Peyer's patch (tissue), 4 donors: ENCODE measurements at places on chromosomes 3 and 15. TPM values are rescaled to one million over a fixed set of nuclear protein-coding genes. Genes with fewer than 3 reads are reported as not detected.

DNA sequence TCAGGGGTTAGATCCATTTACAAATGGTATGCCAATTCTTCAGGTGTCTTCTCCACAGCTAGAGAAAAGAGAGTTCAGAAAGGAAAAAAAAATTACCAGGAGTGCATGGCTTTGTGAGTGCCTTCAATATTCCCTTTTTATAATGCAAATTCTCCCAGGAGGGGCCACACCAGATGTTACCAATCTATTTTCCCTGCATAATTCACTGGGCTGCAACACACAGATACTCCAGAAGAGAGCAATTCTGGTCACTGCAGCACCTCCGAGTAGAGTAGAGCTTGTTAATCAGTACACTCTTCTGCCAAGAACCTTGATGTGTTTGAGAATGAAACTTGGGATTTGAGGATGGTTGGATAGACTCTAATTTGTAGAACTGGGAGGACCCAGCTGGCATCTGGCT is 80.7 kb upstream of the SPRED1 start:
- H3K36me3 ChIP-seq = no peaks in the 10 kb centered on the region
- H3K4me3 ChIP-seq = no peak overlapping the region
- H3K27me3 ChIP-seq = no peaks in the 10 kb centered on the region
- H3K4me1 ChIP-seq = no peaks in the 10 kb centered on the region
- no peak overlapping the region for H3K27ac ChIP-seq

BCL2A1 gene
- not detected for total RNA-seq

TRPM1 gene
- total RNA-seq = not detected

- no peaks in the 10 kb centered on the region for H3K27me3 ChIP-seq
- DNase-seq = no peak
- H3K4me3 ChIP-seq = no peak overlapping the region
- no peaks in the 10 kb centered on the region for H3K36me3 ChIP-seq
Observed at GRCh38 chr3:60215946-60216345, 1035.3 kb downstream of the FHIT start.

- no peak overlapping the region for H3K4me3 ChIP-seq
- no peak for DNase-seq
- no peaks in the 10 kb centered on the region for H3K4me1 ChIP-seq
Observed at GRCh38 chr3:174232658-174233429, 626.3 kb upstream of the NAALADL2 start.

GRCh38 chr3:25547103-25547502 is 117.6 kb downstream of the TOP2B start:
- no peaks in the 10 kb centered on the region for H3K36me3 ChIP-seq
- no peak for DNase-seq
- H3K4me1 ChIP-seq = no peaks in the 10 kb centered on the region
- H3K4me3 ChIP-seq = no peak overlapping the region
- no peaks in the 10 kb centered on the region for H3K27me3 ChIP-seq

TRH gene
- not detected for total RNA-seq

SEMA6D gene
- total RNA-seq = 115 TPM

- H3K27ac ChIP-seq = no peak overlapping the region
- no peaks in the 10 kb centered on the region for H3K27me3 ChIP-seq
Observed at GRCh38 chr15:34584996-34585395, 1.5 kb upstream of the GOLGA8B start.

DNA sequence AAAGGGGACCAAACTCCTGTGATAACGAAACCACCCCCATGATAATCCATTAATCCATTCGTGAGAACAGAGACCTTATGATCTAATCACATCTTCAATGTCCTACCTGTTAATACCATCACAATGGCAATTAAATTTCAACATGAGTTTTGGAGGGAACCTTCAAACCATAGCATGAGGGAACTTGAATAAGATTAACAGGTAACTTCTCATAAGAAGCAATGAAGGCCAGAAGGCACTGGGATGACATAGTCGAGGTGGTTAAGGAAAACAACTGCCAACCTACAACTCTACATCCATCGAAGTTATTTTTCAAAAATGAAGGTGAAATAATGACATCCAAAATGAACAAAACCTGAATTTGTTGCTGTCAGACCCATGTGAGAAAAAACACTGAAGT is 478.9 kb downstream of the EDEM1 start:
- H3K4me3 ChIP-seq = no peak overlapping the region
- no peaks in the 10 kb centered on the region for H3K36me3 ChIP-seq
- no peaks in the 10 kb centered on the region for H3K4me1 ChIP-seq
- no peak for DNase-seq

- no peak for DNase-seq
- no peaks in the 10 kb centered on the region for H3K36me3 ChIP-seq
- H3K4me1 ChIP-seq = no peaks in the 10 kb centered on the region
- no peak overlapping the region for H3K4me3 ChIP-seq
Observed at GRCh38 chr3:31728403-31728802, 195.7 kb downstream of the STT3B start.

GRCh38 chr15:59299929-59300617 is 72.6 kb downstream of the MYO1E start:
- H3K27me3 ChIP-seq = no peaks in the 10 kb centered on the region
- H3K36me3 ChIP-seq = no peaks in the 10 kb centered on the region
- H3K27ac ChIP-seq = peak overlapping the region; percentile 53
- DNase-seq = peak; percentile 94
- no peak overlapping the region for H3K4me3 ChIP-seq
